Stomach (tissue), 19 donors: ENCODE measurements at places on chromosomes 6 and 20. TPM values are rescaled to one million over a fixed set of nuclear protein-coding genes. Genes with fewer than 3 reads are reported as not detected.

DNA sequence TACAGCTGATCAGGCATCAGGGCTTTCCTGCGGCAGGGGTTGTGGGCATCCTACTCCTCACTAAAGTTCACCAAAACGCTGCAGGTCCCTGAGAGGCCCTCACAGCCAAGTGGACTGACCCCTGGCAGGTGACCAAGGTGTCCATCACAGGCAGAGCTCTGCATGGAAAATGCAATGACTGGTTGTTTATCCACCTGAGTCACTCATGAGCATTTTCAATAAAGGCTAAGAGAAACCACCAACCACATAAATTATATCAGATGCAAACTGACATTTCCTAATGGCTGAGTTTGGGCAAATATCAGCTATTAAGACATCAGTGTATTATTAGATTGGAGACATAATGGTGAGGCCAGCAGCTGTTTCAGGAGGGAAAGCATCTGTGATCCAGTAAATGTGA, 152.7 kb upstream of the SYNDIG1 start:
- no peak for DNase-seq

ENPP4 gene
- total RNA-seq: 13.8 TPM

DNA sequence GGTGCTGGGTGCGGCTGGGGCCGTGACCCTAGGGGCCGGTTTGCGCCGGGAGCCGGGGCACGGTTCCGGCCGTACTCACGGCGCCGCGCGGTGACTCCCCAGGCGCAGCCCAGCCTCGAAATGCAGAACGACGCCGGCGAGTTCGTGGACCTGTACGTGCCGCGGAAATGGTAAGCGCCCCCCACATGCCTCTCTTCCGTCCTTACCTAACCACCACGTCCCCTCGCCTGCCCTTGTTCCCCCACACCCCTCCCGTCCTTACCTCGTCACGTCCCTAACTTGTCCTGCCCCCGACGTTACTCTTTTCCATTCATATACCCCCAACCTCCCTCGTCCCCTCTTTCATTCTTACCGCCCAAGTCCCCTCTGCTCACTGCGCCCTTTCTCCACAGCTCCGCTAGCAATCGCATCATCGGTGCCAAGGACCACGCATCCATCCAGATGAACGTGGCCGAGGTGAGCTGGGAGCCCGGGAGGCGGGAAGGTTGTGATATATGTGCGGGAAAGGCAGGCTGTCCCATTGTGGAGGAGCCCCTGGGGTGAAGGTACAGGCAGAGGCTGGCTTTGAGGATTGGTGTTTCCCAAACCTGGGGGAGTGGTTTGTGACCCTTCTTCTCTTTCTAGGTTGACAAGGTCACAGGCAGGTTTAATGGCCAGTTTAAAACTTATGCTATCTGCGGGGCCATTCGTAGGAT, 463 bp downstream of the RPS21 start:
- no peak for DNase-seq

HLA-G gene
- total RNA-seq: not detected

WASF1 gene
- total RNA-seq: 3.5 TPM

- no peak for DNase-seq
These were observed 442.3 kb downstream of the CDC5L start for GRCh38 chr6:44829836-44830235.

DNA sequence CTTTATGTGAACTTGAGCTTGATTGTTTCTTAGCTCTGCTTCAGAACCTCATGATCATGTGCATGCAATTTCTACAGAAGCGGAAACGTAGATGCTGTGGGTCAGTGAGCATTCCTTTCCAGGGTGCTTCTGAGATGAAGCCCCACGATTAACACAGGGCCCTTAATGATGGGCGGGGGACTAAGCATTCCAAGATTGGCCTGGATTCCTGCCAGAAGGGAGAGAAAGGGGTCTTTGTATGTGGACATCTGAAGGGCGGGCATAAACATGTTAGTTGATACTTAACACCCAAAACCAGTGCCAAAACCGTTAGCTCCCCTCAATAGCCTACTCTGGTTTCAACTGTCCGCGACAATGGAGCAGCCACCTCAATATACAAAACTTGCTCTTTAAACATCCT, 46.9 kb upstream of the POU3F2 start:
- peak; percentile 34 for DNase-seq

DNA sequence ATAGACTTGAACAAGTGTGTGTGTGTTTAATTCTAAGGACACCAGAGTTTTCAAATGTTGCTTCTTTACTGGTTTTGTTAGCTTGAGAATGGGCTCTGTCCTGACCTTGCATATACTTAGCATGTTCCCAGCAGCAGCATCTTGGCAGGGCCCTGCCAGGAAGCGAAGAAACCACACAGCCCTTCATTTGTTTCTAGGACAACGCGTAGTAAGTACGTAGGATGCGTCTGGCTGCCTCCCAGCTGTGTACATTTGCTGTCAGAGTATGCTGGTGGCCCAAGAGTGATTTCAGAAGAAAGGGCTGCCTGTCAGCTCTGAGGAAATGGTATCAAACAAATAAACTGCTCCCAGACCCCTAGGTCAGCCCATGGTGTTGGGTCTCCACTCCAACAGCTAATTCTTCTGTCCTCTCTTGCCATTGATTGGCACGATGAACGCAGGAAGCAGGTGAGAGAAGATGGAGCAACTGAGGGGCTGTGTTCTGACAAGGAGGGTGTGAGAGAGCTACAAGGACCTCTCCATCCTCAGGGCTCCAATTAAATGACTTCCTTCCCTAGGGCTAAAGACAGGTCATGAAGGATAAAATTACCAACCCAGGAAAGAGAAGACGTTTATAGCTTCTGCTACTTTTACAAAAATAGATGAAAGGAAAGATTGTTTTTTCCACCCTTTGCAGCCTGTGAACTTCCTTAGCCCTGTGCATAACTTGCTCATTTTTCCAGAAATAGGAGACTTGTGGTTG, 55.9 kb upstream of the HDDC2 start:
- no peak for DNase-seq

EYS gene
- not detected for total RNA-seq

DNA sequence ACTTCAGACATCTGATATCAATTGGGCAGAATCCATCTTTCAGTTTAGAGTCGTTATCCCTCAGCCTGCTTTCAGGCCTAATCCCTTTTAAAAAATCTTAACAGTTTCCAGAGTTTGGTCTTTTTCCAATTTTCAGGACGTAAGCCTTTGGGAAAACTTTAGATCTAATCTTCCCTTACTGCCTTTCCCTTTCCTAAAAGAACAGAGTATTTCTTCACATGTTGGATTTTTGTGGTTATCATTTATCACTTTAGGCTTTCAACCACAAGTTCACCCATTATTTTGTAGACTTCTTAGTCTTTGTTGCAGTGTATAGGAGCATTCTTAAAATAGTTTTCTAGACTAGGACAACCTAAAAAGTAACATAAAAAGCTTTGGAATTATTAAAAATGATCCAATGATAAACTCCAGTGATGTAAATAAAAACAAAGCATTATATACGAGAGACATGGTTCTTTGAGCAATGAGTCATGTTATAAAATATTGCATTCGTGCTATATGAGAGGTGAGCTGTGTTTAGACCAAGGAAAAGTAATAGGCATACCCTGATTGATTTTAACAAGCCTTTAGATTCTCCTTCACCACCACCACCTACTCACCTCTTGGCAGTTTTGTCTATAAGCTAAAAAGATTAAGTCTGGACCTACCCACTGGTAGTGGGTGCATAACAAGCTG, 90.4 kb upstream of the MCHR2 start:
- no peak for DNase-seq

GHRH gene
- not detected for total RNA-seq

DNA sequence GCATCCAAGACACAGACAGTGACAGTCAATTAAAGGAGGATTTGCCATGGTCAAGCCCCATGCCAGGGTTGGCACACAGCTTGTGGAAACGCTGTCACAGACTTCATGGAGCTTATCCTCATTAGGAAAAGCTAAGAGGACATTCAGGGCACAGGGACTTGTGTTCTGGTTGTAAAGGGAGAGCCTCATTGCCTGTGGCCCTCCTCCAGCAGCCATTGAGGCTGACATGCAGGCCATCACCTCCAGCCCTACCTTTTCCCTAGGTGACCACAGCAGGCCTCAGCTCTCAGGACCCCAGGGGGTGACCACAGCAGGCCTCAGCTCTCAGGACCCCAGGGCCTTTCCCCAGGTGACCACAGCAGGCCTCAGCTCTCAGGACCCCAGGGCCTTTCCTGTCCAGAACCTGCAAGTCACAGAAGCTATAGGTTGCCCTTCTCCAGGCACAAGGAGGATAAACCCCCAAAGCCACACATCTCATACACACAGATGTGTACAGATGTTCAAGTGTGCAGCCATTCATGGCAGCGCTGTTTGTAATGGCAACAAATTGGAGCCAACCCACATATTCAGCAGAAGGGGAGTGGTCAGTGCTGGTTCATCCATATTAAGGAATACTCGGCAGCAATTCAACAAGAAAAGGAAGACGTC, 26.1 kb downstream of the DUSP22 start:
- no peak for DNase-seq

GRCh38 chr20:3705491-3705969, 6.9 kb downstream of the SIGLEC1 start:
- DNase-seq: no peak

DNA sequence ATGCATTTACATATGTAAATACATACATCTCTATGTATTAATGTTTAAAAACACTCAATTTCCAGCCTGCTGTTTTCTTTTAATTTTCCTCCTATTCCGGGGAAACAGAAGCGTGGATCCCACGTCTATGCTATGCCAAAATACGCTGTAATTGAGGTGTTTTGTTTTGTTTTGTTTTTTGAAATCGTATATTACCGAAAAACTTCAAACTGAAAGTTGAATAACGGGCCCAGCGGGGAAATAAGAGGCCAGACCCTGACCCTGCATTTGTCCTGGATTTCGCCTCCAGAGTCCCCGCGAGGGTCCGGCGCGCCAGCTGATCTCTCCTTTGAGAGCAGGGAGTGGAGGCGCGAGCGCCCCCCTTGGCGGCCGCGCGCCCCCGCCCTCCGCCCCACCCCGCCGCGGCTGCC, 355 bp upstream of the BMP2 start:
- no peak for DNase-seq

PRND gene
- not detected for total RNA-seq

- DNase-seq: no peak
These were observed 431.7 kb upstream of the MAP3K7 start for GRCh38 chr6:91018586-91018985.

MUCL3 gene
- total RNA-seq: 346 TPM

GRCh38 chr6:35541836-35542235, 29.1 kb upstream of the TULP1 start:
- no peak for DNase-seq

OR12D3 gene
- not detected for total RNA-seq

CLPSL1 gene
- total RNA-seq: not detected

TCF21 gene
- total RNA-seq: 16.9 TPM

DNA sequence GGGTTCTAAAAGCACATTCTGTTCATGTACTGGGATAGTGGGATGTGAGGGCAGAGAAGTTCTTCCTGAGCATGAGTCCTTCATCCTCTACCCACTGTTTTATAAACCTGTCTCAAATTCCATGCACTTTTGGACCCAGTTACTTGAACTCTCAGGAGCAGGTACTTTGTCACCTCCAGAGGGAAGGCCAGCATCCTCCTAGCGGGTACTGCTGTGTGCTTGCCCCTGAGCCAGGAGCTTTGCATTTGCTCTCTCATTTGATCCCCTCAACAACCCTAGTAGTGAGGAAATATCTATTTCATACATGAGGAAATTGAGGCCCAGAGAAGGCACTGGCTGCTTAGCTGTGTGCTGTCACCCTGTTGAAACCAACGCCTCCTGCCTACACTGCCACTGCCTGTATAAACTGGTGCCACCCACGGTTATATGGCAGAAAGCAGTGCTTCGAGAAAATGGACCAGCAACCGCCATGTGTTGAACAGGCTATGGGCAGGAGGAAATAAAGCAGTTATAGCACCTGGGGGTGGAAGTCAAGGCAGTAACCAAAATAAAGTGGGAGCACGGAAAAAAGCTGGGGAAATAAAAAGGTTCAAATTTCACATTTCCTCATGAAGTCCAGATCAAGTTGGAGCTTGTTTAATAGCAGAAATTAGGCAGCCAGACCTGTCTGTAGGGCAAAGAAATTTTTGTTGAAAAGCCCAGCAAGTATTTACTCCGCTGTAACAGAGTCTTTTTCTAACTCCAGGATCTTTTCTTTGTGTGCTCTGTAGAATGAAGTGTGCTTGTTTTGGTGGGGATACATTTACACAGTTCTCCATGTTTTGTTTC, 38.0 kb downstream of the KLHL31 start:
- no peak for DNase-seq

DNA sequence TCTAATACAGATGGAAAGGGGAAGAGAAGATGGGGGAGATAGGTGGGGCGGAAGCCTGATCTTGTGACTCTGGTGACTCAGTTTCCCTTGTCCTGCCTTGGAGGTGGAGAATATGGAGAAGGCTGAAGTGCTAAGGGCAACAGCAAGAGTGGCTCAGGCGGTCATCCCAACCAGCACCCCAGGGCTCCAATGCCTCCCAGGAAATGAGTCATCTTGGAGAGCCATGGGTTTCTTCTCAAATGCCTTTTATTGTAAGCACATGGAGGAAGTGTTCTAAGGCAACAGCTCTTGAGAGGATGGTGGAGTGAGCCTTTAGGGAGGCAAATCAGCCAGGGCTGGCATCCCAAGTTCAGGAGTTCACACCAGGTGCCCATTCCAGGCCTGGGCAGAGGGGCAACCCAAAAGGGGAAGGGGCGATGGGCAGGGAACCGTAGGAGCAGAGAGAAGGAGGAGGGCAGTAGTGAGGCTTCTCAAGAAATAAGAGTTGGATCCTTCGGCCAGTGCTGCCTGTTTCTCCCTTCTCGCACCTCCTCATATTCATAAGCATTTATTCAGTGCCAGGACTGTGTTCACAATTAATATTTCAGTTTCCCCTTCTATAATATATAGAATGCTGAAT, 13.2 kb upstream of the AHCY start:
- no peak for DNase-seq

EBF4 gene
- 69.2 TPM for total RNA-seq
